ENCODE measurements at places on chromosomes 11 and 22. TPM values are rescaled to one million over a fixed set of nuclear protein-coding genes. Genes with fewer than 3 reads are reported as not detected.

The FOXR1 gene
- total RNA-seq, result not detected

DNA sequence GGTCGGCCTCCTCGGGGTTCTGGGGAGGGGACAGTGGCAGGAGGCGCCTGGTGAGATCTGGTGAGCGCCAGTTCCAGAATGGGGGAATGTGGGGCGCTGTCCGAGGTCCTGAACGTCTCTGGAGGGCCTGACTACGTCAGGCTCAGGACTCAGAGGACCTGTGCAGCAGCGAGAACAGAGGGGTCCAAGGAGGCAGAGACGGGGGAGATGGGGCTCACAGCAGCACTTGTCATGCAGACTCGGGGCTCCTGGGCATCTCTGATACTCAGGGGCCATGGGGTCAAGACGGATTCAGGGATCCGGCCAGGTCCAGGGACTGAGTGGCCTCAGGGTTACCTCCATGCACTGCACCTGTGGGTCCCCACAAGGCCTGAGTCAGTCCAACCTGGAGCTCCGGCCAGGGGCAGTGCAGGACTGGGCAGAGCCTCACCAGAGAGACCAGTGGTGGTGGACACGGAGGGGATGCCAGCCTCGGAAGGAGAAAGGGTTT lies 92.2 kb downstream of the BRD1 start:
- no peaks in the 10 kb centered on the region for H3K27me3 ChIP-seq
- no peak overlapping the region for H3K27ac ChIP-seq
- DNase-seq, result no peak

The BEST1 gene
- total RNA-seq, result 2.3 TPM

DNA sequence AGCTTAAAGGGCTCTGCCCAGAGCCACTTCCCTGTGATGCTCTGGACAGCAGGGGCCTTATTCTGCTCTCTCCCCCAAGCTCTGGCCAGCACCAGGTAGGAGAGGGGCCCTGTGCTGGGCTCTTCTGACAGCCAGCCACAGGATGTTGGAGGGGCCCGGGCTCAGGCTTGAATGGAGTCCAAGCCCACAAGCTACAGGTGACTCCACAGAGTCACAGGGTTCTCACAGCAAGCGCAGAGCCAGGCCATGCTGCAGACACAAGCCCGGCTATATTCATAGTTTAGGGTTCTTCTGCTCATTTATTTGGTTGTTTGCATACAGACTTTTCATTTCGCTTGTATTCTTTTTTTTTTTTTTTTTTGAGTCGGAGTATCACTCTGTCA lies 1392.8 kb downstream of the BRD1 start:
- H3K36me3 ChIP-seq, result no peaks in the 10 kb centered on the region
- no peak overlapping the region for H3K4me3 ChIP-seq
- H3K27me3 ChIP-seq, result no peaks in the 10 kb centered on the region

DNA sequence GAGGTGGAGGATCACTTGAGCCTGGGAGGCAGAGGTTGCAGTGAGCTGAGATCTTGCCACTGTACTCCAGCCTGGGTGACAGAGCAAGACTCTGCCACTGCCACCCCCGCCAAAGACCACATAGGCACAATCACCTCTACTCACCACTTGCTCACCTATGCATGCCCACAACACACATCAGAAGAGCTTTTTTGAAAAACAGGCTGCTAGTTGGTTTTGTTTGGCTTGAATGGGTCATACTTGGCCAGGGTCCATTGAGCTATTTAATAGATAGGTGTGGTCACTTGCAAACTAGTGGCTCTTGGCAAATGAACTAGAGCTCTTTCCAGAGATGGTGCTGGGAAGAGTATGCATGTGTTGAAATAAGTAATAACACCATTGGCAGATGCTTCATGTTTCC lies 80.1 kb downstream of the EMSY start:
- H3K27me3 ChIP-seq, result no peaks in the 10 kb centered on the region
- no peak overlapping the region for H3K27ac ChIP-seq
- DNase-seq, result no peak
- H3K36me3 ChIP-seq, result peaks cover 6% of the 10 kb centered on the region
- H3K4me3 ChIP-seq, result no peak overlapping the region
